Fibroblast of skin of left quadriceps (primary cell): ENCODE measurements at places on chromosomes 7 and 10.

- DNase-seq, result no peak
These were observed 43.3 kb downstream of the TAF3 start for GRCh38 chr10:7861509-7862120.

- DNase-seq, result no peak
These were observed 1.8 kb downstream of the PPIF start for GRCh38 chr10:79349072-79349491.

- no peak for DNase-seq
These were observed 415.1 kb downstream of the CCSER2 start for GRCh38 chr10:84743483-84743882.

DNA sequence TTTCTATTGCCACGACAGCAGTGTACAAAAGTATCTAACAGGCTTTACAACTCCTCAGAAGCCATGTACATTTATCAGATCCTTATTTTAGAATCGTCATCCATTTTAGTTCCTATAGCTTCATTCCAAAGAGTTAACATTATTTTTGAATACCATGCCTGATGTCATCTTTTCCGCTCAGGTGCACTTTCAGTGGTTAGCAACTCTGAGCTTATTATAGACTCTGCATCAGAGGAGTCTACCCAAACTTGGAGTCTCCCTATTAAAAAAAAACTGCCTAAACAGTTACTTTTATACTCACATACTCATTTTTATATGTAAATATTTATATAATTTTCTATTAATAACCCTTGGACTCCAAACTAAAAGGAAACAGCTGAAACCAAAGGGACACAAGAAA lies 31.6 kb upstream of the PRSS37 start:
- no peak for DNase-seq

- no peak for DNase-seq
These were observed 6.5 kb upstream of the RBM20 start for GRCh38 chr10:110637558-110638053.

DNA sequence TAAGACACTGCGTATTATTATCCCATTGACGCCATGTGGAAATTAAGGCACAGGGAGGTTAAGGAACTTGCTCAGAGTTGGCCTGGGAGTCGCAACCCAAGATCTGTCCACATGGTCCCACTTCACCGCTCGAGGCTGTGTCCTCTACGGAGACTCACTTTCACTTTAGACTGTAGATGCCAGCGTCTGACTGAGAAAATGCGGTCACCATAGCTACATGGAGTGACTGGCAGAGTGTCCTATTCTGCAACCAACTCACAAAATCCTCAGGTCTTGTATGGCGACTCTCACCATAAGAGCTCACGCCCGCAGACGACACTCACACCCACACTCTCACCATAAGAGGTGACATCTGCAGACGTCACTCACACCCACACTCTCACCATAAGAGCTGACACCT lies 257.9 kb downstream of the PTPRN2 start:
- no peak for DNase-seq

DNA sequence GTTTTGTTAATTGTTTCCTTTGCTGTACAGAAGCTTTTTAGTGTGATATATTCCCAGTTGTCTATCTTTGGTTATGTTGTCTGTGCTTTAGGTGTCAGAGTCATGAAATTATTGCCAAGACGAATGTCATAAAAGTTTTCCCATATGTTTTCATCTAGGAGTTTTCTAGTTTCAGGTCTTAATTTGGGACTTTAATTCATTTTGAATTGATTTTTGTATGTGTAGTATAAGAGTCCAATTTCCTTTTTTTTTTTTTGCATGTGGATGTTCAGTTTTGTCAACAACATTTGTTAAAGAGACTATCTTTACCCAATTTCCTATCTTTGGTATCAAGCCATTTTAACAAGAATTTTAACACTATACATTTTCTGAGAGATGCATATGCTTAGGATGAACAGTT lies 432.2 kb downstream of the CNTNAP2 start:
- no peak for DNase-seq

GRCh38 chr10:113381981-113382509 lies 170.8 kb upstream of the HABP2 start:
- peak; percentile 59 for DNase-seq

DNA sequence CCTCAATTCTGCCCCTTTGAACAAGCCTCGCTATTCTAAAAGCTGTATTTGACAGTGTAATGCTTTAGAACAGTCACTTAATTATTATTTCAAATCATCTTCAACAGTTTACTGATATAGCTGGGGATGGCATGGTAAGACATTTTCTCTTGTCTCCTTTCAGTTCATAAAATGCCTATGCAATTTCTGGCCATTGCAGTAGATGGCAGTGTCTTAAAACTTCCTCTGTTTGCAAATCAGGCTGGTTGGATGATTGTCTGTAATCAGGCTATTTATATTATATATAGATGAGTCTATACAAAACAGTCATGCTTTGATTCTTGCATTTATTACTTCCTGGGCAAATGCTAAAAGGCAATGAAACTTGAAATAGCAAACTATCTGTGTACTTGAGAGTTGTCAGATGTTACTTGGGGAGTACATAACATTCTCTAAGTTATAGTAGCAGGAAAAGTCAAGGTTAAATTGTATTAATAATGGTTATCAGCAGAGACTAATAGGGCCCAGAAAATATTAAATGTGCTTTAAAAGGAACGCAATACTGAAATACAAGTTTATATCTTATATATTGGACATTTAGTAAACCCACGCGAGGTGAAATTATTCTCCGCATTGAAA lies 55.5 kb upstream of the LHFPL3 start:
- peak; percentile 11 for DNase-seq

DNA sequence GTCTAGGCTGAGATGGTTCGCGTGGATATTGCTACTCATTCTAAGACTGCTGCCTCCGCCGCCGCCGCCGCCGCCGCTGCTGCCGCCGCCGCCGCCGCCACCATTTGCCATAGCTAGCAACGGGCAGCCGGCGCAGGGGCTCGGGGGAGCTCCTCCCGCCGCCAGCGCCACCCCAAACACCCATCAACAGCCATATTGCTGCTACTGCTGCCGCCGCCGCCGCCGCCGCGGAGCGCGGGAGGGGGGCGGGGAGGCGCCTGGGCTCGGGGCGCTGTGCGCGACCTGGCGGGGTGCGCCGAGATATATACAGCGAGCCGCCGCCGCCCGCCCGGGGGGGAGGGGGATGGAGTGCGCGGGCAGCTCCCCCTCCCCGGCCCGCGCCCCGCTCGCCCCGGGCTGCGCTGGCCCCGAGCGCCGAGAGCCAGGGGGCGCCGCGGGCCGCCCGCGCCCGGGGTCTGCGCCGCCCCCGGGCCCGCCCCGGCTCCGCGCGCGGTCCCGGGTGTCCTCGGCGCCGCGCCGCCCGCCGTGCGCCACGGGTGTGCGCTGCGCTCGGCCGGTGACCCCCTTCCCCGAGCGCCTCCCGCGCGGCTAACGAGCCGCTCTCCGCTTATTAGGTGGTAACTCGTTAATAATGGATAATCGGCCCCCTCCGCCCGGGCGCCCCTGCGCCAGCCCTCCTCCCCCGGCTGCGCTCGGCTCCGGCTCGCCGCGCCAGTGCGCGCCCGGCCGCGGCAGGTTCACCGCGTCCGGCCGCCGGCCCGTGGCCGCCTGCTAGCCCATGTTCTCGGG lies at the start of gene KCNMA1:
KCNMA1 (minus strand) TSS at position 277 of the 789 bp plus-strand sequence.
- peak; percentile 37 for DNase-seq

GRCh38 chr10:52314822-52315552 lies 906 bp downstream of the DKK1 start:
- no peak for DNase-seq

GRCh38 chr7:152185558-152185957 lies 160.1 kb downstream of the GALNT11 start:
- no peak for DNase-seq

GRCh38 chr10:6701289-6701688 lies 121.2 kb upstream of the PRKCQ start:
- DNase-seq, result no peak

GRCh38 chr7:127447326-127447945 lies 54.9 kb upstream of the ZNF800 start:
- DNase-seq, result peak; percentile 11

- DNase-seq, result no peak
These were observed 701.4 kb upstream of the COBL start for GRCh38 chr7:52017802-52018679.

GRCh38 chr7:18638594-18639452 lies 143.3 kb downstream of the HDAC9 start:
- no peak for DNase-seq

- no peak for DNase-seq
These were observed 55.1 kb upstream of the SEMA3A start for GRCh38 chr7:84249656-84250055.
